ENCODE measurements at places on chromosomes 6 and 20.

GRCh38 chr6:65202738-65203137 lies 504.3 kb downstream of the EYS start:
- no peak for DNase-seq

DNA sequence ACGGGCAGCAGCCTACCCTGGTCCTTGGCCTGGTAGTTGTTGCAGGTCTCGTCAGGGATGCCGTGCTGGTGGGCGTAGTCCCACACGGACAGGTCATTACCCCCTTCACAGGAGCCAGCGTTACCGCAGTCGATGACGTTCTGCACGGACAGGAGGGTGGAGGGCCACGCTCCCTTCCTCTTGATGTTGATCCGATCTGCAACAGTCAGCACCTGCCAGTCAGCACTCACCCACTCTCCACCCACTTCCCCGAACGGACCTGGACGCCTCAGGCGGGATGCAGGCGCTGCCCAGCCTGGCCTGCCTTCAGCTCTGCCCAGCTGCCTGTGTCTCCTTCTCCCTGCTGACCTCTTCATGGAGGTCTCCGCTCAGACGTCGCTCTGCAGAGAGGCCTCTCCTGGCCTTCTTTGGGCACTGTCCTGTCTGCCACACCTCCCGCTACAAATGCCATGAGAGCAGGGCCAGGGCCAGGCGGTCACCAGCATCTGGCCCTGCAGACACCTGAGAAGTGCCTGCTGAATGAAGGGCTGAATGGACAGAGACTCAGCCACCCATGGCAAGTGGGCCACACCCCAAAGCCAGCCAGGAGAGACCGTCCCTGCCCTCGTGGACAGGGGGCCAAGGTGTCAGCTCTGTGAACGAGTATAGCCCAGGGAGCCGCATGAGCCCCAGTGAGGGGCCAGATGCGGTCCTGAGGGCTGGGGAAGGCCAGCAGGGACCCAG lies 5.4 kb downstream of the CTSZ start:
- DNase-seq: no peak

DNA sequence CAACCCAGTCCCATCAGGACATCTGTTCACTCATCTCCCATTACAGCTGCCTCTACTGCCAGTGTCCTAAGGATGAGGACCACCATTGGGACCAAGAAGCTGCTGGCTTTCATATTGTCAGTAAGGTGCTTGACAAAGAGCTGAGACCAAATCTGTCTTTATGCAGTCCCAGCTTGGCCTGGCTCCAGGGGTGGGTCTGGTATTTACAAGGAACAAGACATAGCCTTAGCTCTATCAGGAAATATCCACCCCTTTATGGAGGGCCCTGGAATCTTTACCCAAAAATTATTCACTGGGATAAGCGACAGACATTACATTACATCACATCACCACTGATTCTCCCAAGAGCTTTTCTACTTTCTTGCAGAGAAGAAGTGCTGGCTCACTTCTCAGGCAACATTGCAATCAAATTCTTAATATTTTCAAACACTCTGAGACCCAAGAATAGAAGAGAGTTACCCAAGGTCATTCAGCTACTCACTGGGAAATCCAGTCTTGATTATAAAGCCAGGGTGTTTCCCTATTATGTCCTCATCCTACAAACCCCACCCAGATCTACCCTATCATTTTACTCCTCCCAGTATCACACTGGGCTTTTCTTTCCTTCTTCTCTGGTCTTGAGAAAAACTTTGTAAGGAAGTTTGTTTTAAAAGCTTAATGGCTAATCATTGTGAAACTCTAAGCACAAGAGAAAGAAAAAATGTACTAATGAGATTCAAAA lies 11.5 kb upstream of the PI3 start:
- DNase-seq: no peak

- DNase-seq: no peak
Observed at GRCh38 chr20:60535211-60535610, 577.0 kb downstream of the CDH26 start.

- DNase-seq: no peak
Observed at GRCh38 chr6:82833481-82833880, 232.2 kb downstream of the UBE3D start.

- no peak for DNase-seq
Observed at GRCh38 chr6:14258695-14259593, 141.4 kb downstream of the CD83 start.

- DNase-seq: no peak
Observed at GRCh38 chr6:16575655-16576054, 185.6 kb downstream of the ATXN1 start.

DNA sequence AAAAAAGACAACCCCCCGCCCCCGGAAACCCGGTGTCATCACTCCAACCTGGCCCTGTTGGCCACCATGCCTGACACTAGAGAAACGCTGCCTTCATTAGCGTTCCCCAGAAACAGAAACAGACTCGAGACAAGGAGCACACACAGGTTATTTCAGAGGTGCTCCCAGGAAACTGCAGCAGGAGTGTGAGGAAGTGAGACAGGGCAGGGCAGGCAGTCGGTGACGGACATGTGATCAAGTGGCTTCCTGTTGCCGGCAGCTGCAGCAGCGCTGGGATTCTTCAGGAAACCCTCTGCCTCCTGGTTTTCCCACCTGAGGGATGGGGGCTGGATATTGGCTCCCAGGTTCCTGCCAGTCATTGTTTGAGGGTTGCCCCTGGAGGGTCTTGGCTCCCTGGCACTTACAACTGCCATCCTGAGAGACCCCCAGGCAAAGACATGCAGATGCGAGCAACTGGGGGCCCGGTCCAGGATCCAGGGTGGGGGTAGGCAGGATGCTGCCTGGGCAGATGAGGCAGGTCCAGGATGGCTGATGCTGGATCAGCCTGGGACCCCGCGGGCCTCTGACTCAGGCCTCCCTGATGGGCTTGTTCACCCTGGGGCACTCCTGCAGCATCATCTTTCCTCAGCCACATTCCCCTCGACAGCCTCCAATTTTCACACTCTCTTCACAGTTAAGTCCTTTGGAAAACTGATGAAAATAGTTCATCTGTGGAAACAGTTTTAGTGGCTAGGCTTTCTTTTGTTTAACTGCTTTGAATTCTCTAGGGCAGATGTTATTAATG lies 150.7 kb upstream of the SYNDIG1 start:
- no peak for DNase-seq

Measured in activated CD4-positive, alpha-beta T cell treated with anti-CD3 and anti-CD28 coated beads, Interleukin-2, amount 50 U/mL, for 4 hours (primary cell).